ENCODE measurements at places on chromosomes 12 and 14. TPM values are rescaled to one million over a fixed set of nuclear protein-coding genes. Genes with fewer than 3 reads are reported as not detected.
A peak's percentile ranks its signal among the peaks of the same experiment; 100 is the strongest.

Gene VDR
- 0.40 TPM for total RNA-seq

DNA sequence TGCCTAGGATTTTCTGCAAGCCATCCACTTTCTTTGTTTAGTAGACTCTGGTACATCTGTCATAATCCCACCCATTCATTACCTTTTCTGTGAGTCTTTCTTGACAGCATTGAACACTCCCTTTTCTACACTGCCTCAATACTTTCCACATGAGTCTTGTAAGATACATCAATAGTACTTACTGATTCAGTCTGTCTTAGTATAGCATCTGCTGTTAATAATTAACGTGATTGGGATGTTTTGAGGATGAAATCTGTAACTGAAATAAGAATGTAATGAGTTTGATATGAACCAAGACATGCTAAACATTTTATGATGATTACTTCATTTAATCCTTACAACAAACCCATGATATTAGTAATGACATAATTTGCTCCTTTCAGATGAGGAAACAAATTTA lies 196.2 kb upstream of the FOXG1 start:
- DNase-seq = no peak

GRCh38 chr14:27190296-27190695 lies 592.5 kb upstream of the NOVA1 start:
- peak; percentile 70 for DNase-seq

Gene MYH7
- 124 TPM for total RNA-seq

Gene TRIM9
- total RNA-seq = 0.49 TPM

- no peak for DNase-seq
Measured at GRCh38 chr14:78611796-78612571, 441.8 kb downstream of the NRXN3 start.

- DNase-seq = peak; percentile 87
Measured at GRCh38 chr14:91380610-91381371, 36.8 kb downstream of the CCDC88C start.

- DNase-seq = peak; percentile 41
Measured at GRCh38 chr14:60654334-60654821, 5.1 kb upstream of the SIX1 start.

DNA sequence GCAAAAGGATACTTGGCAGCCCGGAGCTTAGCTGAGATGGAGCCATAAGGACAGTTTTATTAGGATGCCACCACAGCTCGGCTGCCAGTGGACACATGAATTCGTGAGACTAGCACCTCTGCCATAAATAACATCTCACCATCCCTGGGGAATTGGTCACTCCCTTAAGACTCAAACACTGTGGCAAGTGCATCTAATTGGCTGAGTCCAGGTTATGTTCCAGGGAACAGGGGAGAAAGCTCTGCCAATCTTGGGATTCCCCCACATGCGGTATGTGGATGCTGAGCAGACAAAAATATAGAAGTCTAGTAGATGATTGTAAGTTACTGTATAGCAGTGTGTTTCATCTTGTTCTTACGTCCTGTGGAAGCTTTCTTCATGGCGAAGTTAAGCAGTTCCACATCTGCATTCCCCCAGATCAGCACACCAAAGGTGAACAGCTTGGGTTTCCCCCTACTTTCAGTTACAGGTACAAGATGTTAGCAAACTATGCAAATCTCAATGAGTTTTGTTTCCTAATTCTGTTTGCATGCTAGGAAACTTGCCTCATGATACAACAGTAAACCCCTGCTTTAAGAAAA lies 131.1 kb downstream of the ETV6 start:
- no peak for DNase-seq

Gene INHBC
- total RNA-seq = not detected

Gene HOTAIR
- 1.8 TPM for total RNA-seq

All from muscle of leg (tissue), 16 donors.